ENCODE measurements at places on chromosomes 4 and X. TPM values are rescaled to one million over a fixed set of nuclear protein-coding genes. Genes with fewer than 3 reads are reported as not detected.

FOXR2 gene
- total RNA-seq: not detected

TMEM150C gene
- 5.0 TPM for total RNA-seq

CCKAR gene
- total RNA-seq: not detected

MSN gene
- 210 TPM for total RNA-seq

AREG gene
- 129 TPM for total RNA-seq

RTL5 gene
- total RNA-seq: 2.6 TPM

LEF1 gene
- total RNA-seq: 12.9 TPM

ABCG2 gene
- 1.0 TPM for total RNA-seq

AR gene
- 3.6 TPM for total RNA-seq

FAM184B gene
- total RNA-seq: not detected

MAGEC3 gene
- not detected for total RNA-seq

SNCA gene
- 21.2 TPM for total RNA-seq

Data from epithelial cell of alveolus of lung (primary cell).